Bronchial epithelial cell (primary cell): ENCODE measurements at places on chromosomes 16 and 17.

DNA sequence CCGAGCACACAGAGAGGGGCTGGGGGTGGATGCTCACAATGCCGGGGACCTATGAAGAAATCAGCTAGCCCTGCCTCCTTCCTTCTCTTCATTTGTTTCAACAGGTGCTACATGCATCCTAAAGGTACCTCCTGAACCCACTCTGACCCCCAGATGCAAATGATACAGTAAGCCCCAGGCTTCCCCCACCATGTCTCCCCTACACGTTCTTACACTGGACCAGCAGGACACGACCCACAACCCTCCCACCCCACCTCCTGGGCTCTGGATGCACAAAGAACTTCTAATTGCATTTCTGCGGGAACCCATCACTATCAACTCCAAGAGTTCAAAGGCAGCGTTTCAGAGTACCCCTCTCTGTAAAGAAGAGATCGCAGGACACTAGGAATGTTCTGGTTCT is 2.1 kb downstream of the XYLT1 start:
- DNase-seq: no peak

DNA sequence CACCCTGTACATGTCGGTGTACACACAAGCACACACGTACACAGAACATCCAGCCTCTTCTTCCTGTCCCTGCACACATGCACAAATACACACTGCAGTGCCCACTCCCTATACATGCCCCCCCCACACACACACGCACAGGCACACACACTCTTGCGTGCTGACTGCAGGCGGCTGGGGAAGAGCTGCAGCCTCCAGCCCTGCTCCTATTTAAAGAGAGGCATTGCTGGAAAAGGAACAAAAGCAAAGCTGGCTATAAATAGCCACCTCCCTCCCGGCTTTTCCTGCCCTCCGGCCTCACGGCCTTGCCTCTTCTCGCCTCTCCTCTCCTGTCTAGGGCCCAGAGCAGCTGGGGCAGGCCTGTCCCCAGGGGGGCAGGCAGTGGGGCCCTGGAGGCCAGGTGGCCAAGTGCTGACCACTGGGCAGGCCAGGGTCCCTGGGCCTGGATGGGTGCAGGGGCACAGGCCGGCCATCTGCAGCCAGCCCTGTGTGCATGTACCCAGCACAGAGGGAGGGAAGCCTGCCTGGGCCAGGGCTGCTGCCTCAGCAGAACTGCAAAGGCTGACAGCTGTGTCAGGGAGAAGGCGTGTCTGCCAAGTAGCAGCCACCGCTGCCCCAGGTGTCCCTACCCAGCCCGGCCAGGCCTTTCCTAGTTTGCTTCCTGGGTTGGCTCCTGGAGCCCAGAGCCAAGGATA is 25.4 kb downstream of the RTN4RL1 start:
- DNase-seq: peak; percentile 21

DNA sequence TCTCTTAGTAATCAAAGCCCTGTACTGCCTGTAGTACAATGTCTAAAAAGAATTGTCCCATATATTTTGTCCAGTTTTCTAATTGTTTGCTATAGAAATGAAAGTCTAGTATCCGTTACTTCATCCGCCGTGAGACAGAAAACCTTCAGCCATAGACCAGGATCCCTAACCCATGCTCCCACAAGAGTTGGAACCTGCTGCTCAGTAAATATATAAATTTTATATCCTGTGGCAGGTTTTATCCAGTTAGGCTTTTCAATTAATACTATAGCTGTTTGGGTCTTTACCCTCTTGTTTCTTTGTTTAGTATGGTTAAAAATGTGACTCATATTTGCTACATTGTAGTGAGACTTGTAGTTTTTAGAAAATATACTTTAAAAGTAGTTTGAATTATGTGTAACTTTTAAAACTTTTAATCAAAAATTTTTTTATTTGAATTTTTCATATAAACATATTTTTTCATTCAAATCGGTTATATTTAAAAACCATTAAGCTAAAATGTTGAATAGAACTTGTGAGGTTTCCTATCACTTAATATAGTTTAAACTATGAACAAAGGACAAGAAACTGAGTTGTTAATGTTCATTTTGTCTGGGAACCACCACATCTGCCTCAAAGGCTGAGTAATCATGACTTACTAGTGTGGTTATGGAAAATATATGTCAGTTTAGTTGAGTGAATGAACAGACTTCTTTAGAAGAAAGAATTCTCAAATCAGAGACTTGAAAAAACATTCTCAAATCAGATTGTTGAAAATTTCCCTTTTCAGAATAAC is 54.8 kb downstream of the VMP1 start:
- DNase-seq: peak; percentile 87

DNA sequence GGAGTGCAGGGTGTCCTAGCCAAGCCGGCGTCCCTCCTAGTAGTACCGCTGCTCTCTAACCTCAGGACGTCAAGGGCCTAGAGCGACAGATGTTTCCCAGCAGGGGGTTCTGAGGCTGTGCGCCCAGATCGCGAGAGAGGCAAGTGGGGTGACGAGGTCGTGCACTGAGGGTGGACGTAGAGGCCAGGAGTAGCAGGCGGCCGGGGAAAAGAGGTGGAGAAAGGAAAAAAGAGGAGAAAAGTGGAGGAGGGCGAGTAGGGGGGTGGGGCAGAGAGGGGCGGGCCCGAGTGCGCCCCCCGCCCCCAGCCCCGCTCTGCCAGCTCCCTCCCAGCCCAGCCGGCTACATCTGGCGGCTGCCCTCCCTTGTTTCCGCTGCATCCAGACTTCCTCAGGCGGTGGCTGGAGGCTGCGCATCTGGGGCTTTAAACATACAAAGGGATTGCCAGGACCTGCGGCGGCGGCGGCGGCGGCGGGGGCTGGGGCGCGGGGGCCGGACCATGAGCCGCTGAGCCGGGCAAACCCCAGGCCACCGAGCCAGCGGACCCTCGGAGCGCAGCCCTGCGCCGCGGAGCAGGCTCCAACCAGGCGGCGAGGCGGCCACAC is at the start of gene MMP2:
MMP2 (plus strand) TSS at position 372 of the 603 bp plus-strand sequence. CDS start 282 bp downstream, outside the sequence.
- DNase-seq: no peak

- no peak for DNase-seq
Measured at GRCh38 chr17:74819801-74820436, 39.8 kb downstream of the GRIN2C start.
